ENCODE measurements at places on chromosomes 3 and 15. TPM values are rescaled to one million over a fixed set of nuclear protein-coding genes. Genes with fewer than 3 reads are reported as not detected.

DNA sequence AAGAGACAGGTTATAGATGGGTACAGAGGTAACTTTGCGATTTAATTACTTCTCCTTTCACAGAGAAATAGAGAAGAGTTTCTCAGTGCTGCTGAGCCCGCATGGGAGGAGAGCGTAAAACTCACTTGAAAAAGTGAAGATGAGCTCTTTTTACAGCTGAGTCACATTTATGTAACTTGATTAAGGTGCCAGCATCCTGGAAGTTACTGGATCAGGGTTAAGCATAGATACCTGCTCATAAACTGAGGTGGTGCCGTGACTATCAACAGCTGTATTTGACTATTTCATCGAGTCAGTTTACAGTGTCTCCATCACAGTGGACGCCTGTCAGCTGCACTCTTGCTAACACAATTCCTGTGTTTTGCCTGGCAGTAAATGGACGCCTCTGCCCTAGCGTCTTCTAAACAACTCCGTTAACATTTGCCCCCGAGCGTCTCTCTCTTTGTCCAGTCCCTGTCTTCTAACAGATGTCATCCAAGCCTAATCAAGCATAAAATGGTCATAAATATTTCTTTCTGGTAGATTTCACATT is 414.6 kb downstream of the FOXP1 start:
- no peak for DNase-seq

DNA sequence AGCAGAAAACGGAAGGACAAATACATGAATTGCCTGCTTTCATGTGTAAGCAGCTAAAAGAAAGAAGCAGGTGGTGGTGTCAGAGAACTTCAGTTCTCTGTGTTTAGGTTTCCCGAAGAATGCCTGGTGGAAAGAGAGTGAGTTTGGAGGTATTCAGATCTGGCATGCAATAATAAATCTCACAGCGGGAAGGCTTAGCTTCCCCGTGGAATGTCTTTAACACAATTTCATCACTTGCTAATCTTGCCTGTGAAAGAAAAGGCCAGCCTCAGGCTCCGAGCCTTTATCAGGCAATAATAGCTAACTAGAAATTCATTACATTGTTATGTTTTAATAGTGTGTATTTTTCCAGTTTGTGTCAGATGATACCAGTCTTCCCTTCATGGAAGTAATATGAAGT is 220.3 kb downstream of the PDZRN3 start:
- no peak for DNase-seq

DNA sequence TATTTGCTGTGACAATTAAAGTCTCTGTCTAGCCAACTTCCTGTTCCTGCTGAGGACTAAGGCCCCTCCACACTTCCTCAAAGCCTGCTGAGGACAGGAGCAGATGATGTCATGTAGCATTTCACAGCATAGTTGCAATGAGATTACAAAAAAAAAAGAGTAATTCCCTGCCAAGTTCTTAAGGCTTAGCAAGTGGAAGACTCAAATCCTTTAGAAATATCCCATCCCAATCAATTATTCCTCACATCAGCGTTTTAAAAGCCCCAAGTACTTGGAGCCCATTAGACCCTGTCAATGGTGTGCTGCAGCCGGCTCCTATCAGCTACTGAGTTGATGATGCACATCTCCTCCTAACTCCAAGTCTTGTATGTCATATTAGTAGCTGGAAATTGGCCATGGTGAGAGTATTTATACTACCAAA is 51.7 kb downstream of the TRANK1 start:
- no peak for DNase-seq

DNA sequence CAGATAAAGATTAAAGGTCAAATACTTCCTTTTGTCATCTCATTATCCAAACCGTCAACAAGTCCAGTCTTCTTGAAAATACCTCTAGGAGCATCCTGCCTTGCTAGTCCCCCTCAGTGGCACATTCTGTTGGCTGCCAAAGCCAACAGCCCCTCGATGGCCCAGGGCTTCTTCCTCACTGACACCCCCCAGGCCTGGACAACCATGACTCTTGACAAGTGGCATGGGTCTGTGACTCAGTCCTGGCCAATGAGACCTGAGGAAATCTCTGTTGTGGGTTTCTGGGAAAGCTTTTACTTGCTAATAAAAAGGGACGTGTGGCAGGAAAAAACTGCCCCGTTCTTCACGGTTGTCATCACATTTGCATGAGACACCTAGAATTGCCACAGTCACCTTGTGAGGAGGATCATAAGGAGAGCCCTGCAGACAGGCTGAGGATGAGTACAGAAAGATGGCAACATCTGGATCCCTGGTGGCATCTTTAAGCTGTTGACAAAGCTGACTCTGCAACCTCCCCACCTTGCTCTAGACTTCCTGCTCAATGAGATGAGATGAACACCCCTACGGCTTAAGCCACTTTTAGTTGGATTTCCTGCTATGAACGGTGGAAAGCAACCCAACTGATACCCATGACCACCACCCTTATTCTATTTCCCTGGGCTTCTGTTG is 81.5 kb downstream of the OXNAD1 start:
- no peak for DNase-seq

DNA sequence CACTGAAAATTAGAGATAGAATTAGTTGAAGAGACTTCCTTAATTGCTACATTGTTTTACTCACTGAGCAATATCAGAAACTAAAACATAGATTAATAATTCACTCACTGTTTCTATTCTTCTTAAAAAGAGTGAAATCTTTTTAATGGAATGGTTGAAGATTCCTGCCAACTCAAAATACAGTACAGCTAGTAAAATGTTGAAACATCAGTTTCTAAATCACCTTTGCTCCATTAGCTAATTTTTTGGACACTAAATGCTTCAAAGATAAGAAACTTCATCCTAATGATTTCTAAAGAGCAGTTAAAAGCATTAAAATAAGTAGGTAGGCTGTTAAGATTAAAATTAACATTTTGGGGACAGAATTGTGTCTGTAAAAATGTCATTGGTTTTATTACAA is 10.5 kb upstream of the NIT2 start:
- DNase-seq: no peak

DNA sequence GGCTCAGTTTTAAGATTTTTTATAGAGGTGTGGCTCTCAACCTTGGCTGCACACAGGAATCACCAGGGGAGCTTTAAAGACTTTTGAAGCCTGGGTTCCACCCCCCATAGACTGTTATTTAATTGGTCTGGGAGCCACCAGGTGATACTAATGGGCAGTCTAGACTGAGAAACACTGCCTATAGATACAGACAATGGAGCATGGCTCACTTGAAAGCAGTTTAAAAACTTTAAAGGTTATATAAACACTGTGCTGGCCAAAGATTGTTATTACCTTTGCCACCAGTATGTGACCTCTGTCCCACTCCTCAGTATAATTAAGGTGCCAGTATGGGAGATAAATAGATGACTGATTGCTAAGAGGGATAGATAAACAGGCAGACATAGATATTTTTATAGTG is 3.8 kb downstream of the GOLIM4 start:
- DNase-seq: no peak

GRCh38 chr3:45557886-45558285 is 36.7 kb upstream of the LIMD1 start:
- DNase-seq: no peak

The TP63 gene
- total RNA-seq: not detected

The CORO2B gene
- not detected for total RNA-seq

The ITGA11 gene
- total RNA-seq: 0.12 TPM

The TMEM266 gene
- not detected for total RNA-seq
